ENCODE measurements at places on chromosomes 7 and 10.

- DNase-seq, result no peak
These were observed 26.4 kb upstream of the SRGN start for GRCh38 chr10:69061305-69062161.

DNA sequence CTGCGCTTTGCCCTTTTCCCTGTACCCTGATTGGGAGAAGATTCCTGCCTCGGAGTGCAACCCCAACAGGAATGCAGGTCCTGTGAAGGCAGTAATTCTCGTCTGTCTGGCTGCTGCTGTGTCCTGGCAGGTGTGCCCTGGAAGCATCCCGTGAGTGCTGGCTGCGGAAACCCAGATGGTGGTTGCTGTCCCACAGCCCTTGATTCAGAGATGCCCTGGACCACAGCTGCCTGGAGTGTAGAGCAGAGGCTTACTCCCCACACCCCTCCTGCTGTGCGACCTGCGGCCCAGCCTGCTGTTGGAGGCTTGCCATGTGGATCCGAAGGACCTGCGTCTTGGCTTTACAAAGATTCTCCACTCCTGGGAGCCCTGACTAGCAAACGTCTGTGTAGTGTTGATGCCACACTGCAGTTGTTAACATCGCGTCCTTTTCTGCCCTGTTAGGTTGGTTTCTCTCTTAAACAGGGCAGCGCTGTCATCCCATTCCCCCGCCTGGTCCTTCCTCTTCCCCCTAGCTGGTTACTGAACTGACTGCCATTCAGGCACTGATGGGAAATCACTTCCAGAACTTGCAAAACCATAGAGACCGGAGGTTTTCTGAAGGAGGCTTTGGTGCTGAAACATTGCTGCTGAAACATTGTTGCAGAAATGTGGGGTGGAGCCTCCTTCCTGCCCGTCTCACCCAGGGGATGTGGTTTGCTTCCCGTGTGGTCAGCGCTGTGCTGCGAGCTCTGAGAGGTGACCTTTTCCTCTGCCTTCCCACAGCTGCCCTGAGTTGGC is 53.3 kb downstream of the DNAJB6 start:
- no peak for DNase-seq

DNA sequence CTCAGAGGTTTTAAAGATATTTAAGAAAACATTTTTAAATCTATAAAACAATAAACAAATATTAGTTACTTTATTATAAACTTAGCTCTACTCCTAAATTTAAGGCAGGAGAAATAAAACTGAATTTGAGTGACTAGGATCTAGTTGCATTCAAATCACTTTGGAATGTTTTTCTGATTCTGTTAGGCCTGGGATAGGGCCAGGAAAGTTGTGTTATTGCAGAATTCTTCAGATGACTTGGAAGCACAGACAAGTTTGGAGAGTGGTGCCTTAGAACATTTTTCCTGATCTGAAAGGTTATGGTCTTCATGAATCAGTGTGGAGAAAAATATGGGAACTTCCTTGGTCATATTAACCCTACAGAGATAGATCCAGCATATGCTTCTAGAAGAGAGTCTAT is 15.6 kb upstream of the SLC25A13 start:
- no peak for DNase-seq

DNA sequence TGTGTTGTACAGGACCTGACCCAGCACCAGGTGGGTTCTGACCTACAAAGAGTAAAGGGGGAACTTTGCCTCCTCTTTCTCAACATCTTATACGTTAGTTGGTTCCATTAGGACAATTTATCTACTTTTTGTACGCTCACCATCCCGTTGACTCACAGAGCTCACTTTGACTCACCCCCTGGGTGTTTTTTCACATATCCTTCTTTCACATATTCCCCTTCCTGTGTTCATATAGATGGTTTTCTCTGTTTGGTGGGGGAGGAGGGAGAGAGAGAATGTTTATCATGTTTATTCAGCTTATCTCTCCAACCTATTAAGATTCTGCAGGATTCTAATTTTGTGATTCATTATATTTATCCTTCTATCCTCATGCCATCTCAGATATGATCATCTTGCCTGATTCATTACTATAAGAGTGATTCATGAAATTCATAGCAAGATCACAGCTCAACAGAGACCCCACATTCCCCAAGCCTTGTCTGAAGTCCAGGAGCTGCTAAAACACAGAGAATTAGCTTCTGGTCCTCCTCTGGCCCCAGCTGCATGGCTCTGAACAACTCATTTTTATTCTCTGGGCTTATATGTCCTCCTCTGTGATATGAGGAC is 37.2 kb downstream of the PRSS2 start:
- peak; percentile 53 for DNase-seq

DNA sequence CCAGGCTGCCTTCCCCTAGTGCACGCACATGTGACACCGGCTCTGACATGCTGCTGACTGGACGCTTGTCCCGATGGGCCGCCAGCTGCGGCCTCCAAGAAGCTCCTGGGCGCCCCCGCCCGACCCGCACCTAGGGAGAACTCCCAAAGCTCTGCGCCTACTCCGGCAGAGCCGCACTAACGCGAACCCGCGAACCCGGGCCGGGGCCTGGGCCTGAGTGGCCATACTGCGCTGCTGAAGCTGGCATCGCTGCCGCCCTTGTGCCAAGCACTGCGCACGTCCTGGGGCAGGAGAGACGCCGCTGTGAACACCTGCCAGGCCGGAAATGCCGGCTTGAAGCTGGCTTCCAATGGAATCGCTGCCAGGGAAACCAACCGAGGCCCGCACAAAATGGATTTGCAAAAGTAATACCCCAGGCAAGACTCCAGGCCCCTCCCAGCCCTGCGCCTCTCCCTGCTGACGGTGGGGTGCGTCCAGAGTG is 85.1 kb downstream of the WASHC2A start:
- DNase-seq, result no peak

DNA sequence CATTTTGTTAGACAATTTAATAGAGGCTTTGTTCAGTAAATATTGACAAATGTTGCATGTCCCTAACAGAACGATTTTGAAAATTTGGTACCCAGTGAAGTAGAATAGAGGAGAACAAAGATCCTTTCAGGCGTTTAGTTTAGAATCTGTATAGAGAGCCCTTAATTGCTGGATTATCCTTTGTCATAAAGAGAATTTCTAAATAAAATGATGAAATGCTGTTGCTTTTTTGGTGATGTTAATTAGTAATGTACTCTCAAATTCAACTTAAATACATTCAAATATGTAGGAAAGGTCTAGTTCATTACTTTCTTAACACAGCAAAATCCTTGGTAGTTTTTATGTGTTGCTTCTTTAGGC is 1.2 kb downstream of the LUC7L2 start:
- DNase-seq, result no peak

- DNase-seq, result no peak
These were observed 906.2 kb downstream of the LRMDA start for GRCh38 chr10:76337641-76338040.

DNA sequence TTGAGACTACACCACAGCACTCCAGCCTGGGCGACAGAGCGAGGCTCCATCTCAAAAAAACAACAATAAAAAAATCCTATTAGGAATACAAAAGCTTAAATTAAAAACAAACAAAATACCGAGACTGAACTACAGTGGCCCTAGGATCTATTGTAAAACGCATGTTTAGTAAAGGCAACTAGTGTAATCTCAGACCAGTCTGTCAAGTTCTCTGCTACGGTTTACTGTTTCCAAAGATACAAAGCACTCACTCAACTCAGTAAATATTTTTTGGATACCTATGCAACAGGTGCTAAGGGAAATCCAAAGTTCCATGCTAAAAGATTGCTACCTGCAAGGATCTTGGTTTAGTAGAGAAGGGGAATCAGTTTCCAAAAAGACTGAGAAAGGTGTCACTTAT is 3.4 kb upstream of the MIOS start:
- no peak for DNase-seq

DNA sequence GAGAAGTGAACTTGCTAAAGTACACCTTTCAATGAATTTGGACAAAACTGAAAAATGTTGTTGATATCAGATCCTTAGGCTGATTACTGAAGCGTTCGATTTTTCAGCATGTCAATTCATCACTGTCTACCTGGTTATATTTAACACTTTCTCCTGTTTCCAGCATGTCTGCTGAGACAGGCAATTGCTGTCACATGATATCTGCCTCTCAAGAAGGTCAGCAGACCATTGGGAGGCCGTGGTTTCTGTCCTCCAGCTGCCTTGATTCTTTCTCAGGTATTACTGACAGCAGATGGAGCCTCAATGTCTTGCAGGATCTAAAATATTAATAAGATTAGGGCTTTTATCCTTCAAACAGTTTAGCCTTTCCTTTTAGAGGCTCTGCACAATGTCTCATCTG is 127.5 kb downstream of the SNX10 start:
- DNase-seq, result no peak

GRCh38 chr10:59752278-59752940 is 846 bp downstream of the MRLN start:
- DNase-seq, result no peak

DNA sequence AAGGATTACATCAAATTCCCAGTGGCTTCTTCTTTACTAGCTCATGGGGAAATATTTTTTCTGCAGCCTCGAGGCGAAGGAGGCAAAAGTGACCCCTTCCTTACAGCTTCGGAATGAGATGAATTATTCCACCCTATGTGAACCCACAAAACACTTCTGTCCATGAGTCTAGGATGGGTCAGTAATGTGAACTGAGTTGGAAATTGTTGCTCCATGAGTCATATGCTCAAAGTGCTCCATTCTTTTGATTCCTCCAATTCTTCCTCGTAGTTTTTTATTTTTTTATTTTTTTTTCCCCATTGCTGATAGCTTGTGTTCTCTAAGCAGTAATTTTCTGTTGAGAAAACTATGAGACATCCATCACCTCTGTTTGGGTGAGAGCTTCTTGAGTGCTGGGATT is 31.7 kb upstream of the FAM204A start:
- no peak for DNase-seq
